ENCODE measurements at places on chromosomes 1 and 21.

- no peak for DNase-seq
Measured at GRCh38 chr1:193070942-193071341, 11.5 kb downstream of the RO60 start.

DNA sequence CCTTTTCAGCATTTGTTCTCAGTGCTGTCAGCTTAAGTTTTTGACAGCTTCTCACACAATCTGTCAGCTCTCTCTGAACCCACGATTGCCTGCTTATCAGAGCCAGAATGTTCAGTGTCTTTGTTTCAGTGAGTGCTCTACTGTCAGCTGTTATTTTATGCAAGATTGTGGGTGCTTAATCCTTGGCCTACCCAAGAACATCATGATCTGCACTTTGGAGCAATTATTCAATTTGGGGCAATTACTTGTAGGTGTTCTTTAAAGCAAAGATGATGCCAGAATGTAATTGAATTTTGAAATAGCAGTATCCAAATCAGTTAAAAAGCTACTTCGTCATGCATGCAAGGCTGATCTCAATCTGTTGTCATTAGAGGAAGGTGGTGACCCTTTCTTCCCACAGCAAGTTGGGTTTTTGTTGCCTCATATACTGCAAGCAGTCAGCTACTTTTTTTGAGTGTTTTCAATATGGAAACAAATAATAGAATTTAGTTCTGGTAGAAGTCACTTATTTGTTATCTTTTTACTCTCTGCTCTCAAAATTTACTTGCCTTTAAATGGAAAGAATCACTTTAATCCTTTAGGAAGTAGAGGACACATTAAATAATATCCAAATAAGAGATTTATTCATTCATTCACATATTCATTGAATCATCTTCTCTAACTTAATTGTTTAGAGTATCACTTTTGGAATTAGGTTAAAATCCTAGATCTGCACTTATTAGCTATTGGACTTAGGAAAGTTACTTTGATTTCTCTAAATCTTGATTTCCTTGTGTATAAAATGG lies 253.5 kb upstream of the CACYBP start:
- no peak for DNase-seq

- DNase-seq, result no peak
Measured at GRCh38 chr1:222466150-222466865, 81.6 kb downstream of the HHIPL2 start.

GRCh38 chr1:183773482-183774274 lies 31.2 kb upstream of the RGL1 start:
- no peak for DNase-seq

- DNase-seq, result no peak
Measured at GRCh38 chr1:211589782-211590721, 11.1 kb upstream of the SLC30A1 start.

- DNase-seq, result no peak
Measured at GRCh38 chr21:45114072-45114471, 39.7 kb downstream of the ADARB1 start.

DNA sequence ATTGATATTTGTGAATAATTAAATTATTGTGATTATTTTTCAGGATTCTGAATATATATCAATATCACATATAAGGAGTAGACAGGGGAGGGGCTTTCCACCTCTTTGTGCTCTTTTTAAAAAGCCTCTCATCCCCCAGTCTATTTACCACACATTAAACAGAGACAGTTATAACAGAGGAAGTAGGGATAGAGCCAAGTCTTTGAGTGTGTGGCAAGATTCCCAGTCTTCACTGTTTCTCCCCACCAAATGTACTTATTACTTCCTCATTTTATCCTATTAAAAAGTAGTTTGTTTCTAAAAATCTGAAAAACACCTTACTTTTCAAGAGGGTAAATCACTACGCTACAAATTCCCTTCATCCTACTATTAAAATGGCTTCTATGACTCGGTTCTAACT lies 46.7 kb downstream of the EPS15 start:
- no peak for DNase-seq

DNA sequence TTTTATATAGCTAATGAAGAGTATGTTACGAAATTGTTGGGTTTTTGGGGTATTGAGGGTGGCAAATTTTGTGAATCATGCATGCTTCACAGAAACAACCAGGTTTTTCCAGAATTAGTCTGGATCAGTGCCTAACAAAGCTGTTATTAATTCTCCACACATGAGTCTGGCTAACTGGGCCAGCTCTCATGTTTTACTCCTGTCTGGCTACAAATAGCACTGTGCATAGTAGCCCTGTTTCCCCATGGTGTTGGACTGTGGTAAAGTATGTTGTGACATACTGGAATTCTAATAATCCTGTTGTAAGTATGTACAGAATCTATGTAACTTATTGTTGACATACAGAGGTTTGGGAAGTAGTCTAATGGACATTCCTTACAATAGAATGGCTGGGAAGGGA lies 35.8 kb downstream of the S100B start:
- no peak for DNase-seq

DNA sequence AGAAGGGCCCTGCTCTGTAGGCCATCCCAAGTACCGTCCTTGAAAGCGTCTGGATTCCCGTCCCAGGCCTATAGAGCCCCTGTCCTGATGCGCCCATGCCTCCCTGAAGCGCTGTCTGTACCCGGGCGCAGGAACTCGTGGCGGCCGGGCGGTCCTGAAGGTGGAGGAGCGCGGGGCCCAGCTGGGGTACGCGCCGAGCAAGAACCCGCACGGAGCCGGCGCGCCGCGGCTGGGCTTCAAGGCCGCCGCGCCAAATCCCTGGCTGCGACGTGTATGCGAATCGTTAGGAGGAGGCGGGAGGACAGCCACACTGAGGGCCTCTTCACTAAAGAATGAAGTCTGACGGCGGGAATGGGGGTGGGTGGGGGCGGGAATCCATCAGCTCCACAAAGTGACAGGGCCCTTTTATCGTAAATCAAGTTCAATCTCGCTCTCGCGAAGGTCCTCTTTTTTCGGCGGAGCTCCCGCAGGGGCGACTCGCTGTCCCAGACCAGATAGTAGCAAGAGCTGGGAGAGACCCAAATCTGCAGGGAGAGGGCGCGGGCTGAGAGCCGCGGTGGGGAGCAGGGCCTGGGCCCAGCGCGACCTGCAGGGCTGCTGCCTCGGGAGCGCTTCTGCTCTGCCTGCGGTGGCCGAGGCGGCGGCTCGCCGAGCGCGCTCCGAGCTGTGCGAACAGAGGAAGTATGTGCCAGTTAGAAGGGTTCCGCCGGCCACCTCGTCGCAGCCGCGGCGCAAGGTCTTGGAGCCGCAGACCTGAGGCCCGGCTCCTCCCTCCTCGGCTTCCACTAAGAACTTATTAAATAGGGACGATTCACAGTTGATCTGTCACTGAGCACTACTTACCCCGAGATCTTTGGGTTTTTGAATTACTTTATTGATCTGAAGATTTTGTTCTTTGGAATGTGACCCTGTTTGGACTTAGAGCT lies 10.4 kb downstream of the BARHL2 start:
- no peak for DNase-seq

GRCh38 chr1:33615546-33615945 lies 143.1 kb downstream of the ZSCAN20 start:
- DNase-seq, result no peak

- no peak for DNase-seq
Measured at GRCh38 chr1:98133131-98133530, 212.3 kb upstream of the DPYD start.

- no peak for DNase-seq
Measured at GRCh38 chr1:161727256-161727924, 6.0 kb downstream of the FCRLB start.

DNA sequence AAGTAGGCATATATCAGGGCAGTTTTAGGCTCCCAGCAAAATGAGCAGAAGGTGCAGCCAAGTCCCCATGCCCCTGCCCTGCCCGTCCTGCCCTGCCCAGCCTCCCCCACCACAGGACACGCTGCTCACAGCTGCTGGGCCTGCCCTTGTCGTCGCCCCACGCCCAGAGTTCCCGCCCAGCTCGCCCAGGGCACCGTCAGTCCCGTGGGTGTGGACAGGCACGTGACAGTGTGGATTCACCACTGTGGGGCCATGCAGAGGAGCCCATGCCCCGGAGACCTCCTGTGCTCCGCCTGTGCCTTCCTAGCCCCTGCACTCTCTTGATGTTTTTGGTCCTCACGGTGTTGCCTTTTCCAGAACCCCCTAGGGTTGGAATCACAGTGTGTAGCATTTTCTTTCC lies 7.0 kb downstream of the FAAP20 start:
- no peak for DNase-seq

DNA sequence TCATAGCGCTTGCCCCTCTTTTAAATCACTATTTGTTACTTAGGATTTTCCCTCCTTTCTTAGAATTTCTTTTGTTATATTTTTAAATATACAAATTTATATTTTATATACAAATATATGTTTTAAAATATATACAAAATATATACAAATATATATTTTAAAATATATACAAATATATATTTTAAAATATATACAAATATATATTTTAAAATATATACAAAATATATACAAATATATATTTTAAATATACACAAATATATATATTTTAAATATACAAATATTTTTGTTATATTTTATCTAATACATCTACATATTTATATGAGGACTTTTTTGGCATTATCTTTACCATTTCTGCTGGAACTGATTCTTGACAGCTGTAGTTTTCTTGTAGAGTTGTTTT lies 50.9 kb upstream of the QSOX1 start:
- DNase-seq, result no peak

GRCh38 chr1:54253480-54253879 lies 53.5 kb downstream of the MRPL37 start:
- no peak for DNase-seq

DNA sequence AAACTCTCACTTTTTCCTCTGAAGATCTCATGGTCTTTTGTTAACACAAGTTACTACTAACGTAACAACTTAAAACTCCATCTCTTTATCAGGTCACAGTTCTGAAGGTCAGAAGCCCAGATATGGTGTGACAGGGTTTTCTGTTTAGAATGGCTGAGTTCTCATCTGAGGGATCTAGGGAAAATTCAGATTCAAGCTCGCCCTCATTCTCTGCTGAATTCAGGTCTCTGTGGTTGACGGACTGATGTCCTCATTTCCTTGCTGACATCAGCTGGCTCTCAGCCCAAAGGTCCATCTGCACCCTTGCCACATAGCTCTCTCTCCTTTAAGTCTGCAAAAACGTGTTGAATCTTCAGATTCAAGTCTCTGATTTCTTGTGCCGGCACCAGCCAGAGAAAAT lies 6.1 kb upstream of the NTPCR start:
- no peak for DNase-seq

DNA sequence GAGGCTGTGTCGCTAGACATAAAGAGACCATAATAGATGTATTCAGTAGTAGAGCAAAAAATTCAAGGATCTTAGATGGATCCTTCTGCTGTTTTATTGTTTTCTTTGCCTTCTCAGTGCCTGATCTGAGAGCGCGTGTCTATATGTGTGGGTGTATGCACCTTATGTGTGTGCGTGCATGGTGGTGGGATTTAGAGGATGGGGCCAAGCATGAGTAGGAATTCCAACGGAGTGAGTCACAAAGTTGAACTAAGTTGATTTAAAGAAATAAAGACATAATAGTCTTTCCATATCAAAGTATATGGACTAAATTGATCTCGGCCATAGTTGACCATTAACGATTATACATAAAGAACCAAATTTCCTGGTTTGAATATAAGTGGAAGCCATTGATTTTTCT lies 178.7 kb downstream of the CYYR1 start:
- no peak for DNase-seq

DNA sequence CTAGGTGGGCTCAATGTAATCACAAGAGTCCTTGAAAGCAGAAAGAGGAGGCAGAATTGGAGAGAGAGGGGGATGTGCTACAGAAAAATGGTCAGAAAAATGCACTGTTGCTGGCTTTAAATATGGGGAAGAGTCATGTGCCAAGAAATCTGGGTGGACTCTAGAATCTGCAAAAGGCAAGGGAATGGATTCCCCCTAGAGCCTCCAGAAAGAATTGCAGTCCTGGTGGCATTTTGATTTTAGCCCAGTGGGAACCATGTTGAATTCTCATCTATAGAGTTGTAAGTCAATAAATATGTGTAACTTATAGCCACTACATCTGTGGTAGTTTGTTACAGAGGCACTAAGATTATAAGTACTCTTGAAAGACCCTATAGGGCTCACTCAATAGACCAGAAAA lies 210.3 kb downstream of the ASTN1 start:
- DNase-seq, result no peak

GRCh38 chr21:29499734-29500343 lies 201.1 kb downstream of the BACH1 start:
- DNase-seq, result no peak

- DNase-seq, result no peak
Measured at GRCh38 chr1:24319312-24319863, at the start of gene GRHL3. TSS of gene GRHL3 (plus strand) at chr1:24319357. CDS start at chr1:24319552, 195 bp downstream.

- DNase-seq, result no peak
Measured at GRCh38 chr1:235503403-235504121, 690 bp downstream of the B3GALNT2 start.

DNA sequence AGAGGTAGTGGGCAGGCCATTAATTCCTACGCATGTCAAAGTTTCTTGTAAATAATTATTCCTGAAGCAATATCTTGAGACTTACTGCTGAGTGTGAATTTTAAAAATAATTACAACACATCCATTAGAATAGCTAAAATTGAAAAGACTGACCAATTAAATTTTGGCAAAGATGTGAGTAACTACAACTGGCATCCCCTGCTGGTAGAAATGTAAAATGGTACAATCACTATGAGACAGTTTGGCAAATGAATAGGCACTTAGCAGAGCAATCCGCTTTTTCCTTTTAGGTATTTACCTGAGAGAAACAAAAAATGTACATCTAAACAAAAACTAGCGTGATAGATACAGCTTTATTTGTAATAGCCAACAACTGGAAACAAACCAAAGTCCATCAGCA lies 798.9 kb downstream of the BRINP3 start:
- no peak for DNase-seq

DNA sequence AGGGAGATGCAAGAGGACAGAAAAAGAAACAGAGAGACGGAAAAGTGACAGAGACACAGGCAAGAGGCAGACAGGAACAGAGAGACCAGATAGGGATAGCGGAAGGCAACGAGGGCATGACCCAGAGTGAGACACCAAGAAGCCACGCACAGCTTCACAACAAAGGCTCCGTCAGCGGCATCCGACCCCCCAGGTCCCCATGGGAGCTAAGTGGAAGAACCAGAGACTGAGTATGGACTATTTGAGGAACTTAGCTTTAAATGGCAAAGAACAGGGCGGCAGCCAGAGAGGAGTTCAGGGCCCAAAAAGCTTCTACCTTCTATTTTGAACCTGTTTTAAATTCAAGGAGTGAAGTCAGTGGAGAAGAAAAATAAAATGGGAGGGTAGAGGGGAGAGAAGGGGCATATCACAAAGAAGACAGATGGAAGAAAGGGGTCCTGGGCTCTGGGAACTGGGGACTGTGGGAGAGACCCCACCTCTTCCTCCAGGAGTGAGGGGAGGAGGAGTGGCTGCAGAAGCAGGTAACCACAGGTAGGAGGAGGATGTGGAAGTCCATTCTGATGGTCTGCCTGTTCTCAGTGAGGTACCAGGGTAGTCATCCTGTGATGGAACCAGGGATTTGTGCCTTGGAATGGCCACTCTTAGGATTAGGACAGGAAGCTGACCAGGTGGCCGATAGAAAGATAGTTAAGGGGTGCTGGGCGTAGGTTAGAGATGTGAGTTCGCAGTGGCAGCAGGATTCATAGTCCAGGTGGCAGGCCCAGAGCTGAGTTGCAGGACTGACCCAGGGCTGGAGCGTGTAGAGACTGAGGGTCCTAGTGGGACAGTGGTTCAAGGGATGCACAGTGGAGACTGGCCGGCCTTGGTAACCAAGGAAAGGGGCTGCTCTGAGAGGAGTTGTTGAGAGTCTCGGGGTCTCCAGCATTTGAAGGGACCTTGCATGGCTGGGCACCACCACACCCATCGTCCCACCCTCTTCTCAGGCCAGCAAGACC lies 37.7 kb downstream of the CSMD2 start:
- DNase-seq, result no peak

GRCh38 chr1:173996995-173997394 lies 25.2 kb downstream of the RC3H1 start:
- DNase-seq, result no peak

GRCh38 chr1:94806441-94806871 lies 13.7 kb upstream of the SLC44A3 start:
- no peak for DNase-seq
